Natural killer cell (primary cell): ENCODE measurements at places on chromosomes 4 and X. TPM values are rescaled to one million over a fixed set of nuclear protein-coding genes. Genes with fewer than 3 reads are reported as not detected.

Gene FAM9B
- 1.1 TPM for total RNA-seq

Gene PRIMPOL
- total RNA-seq: 16.9 TPM

Gene TMPRSS11A
- total RNA-seq: not detected

Gene RASL11B
- total RNA-seq: not detected

Gene LDOC1
- total RNA-seq: 3.5 TPM
